HL-60 (cell line): ENCODE measurements at places on chromosomes 7 and 10.
A peak's percentile ranks its signal among the peaks of the same experiment; 100 is the strongest.

- no peak for DNase-seq
These were observed 300.3 kb downstream of the ADK start for GRCh38 chr10:74451127-74451829.

GRCh38 chr10:30155401-30155800 is 96.0 kb upstream of the JCAD start:
- no peak for DNase-seq

- peak; percentile 23 for DNase-seq
These were observed 1.1 kb upstream of the GPER1 start for GRCh38 chr7:1086588-1087464.

DNA sequence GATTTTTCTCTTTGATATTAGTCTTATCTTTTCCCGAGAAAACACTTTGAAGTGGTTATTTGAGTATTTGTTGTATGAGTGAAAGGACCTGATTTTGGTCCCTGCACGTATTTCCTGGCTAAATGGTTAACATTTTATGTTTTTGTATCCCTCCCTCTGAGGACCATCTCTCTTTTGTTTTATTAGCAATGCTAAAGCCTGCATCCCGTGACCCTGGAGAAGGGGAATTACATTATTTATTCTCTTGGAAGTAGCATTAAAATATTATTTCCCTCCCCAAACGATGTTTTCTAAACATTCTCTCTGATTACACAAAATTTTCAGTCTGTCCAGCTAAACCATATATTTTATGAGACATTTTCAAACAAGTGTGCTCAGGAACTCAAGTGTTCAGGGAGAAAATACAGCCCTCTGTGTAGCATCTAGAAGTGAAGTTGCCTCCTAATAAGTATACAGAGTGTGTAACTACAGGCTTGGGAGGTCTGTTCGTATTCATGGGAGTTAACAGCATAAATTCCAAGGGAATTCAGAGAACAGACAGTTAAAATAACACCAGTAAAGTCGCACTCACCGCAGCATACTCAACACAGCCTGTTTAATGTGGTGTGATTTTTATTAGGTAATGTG is 163.8 kb upstream of the NPVF start:
- DNase-seq = no peak

DNA sequence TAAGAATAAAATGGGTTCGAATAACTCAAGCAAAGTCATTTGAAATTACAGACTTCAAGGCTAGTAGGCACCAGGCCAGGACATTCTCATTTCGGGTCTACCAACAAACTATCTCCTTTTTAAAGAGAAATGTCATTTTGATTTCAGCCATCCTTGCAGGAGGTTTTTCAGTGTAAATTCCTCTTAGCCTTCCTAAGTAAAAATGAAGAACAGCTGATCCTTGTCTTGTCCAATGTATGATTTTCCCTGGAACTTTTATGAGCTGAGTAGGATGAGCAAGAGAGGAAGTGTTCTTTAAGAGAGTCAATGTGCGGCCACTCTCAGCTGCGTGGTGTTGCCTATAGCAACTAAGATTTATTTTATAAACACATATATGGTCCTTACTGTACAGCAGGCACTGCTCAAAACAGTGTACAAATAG is 110.1 kb downstream of the PLCE1 start:
- DNase-seq = no peak

GRCh38 chr7:154451480-154452457 is 399.6 kb downstream of the DPP6 start:
- DNase-seq = no peak

DNA sequence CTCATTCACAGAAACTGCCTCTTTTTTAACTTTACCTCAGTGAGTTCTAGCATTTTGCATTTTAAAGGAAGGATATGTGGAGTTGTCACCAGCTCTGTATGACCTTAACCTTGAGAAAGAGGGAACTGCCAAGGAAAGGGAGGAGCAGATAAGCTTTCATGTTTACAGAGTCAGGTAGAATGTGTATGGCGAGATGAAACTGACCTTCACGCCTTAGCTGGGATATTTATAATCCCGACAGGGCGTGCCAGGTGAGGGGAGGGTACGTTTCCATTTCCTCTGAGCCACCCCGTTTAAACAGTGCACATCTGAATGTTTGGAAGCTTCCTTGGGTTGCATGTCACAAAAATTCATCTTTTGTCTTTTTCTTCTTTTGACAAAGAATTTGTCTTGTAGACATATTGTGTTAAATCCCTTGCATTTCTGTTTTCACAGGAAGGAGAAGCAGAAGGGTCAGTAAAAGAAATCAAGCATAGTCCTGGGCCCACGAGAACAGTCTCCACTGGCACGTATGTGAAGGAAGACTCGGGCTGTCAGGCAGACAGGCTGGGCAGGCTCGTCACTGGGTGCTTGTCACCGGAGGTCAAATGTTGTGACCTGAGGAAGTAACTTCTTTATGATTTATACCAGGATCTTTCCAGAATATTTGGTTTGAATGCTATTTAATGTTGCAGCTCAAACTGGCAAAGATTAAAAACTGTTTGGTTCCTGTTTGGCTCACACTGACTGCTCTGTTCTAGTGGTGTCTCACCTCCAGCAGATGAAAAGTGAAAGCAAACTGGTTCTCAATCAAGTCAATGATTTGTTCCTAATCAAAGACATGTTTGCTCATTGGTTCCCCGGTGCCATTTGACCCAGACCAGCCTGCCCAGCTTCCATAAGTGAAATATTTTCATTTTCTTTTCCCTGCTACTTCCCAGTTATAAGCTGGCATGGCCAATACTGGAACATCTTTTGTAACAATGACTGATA is 16.2 kb downstream of the OPTN start:
- no peak for DNase-seq

GRCh38 chr10:71657604-71658466 is 61.7 kb downstream of the C10orf105 start:
- no peak for DNase-seq

GRCh38 chr7:36468370-36469101 is 78.9 kb downstream of the ANLN start:
- no peak for DNase-seq

- no peak for DNase-seq
These were observed 16.0 kb upstream of the KIF5B start for GRCh38 chr10:32072025-32072800.

DNA sequence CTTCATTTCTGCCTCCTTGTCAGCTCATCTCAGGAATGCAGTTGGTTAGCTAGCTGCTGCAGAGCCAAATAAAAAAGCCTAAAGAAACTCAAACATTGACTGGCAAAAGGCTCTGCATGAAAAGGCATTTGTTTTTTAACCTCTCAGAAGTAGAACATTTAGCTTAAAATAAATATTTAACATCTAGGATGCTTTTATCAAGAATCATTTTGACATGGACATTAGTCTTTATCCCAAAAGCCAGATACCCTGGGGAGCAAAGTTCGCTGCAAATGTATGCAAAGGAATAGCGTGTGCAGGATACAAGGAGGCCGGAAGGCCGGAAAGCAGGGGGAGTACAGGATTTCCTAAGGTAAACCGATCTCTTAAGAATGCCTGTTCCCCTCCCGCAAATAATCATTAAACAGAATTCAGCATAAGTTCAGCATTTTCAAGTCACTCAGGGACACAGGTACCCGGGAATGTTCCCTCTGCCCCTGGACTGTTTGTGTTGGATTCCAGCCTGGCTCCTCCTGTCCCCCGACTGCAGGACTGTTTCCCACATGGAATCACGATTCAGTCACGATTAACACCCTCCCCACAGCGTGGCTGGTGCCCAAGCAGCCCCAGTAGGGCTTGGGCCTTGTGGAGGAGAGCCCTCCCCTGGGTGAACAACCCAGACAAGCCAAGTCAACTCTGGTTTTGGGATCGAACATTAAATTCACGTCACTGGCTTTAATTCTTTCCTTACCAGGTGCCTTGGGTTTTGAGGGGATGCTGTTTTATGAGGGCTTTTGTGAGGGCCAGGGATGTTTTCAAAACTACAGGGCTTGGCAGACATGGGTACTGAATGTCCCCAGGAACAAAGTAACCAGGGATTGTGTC is 97.8 kb downstream of the HIPK2 start:
- DNase-seq = no peak

DNA sequence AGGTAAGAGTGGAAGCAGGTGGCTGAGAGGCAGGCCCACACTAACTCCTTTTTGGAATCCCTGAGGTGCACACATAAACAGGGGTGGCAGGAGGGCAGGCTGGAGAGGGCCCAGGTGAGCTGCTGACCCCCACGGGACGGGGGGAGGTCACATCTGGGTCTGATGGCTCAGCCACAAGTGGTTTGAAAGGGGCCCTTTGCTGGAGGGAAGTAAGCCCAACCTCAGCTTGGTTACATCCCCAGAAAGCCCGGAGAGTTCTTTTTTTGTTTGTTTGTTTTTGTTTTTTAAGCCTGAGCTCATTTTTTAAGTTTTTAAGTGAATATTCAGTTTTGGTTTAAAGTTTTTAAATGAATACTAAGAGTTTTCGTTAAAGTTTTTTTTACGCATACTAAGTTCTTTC is 72.8 kb upstream of the CUX1 start:
- peak; percentile 47 for DNase-seq

DNA sequence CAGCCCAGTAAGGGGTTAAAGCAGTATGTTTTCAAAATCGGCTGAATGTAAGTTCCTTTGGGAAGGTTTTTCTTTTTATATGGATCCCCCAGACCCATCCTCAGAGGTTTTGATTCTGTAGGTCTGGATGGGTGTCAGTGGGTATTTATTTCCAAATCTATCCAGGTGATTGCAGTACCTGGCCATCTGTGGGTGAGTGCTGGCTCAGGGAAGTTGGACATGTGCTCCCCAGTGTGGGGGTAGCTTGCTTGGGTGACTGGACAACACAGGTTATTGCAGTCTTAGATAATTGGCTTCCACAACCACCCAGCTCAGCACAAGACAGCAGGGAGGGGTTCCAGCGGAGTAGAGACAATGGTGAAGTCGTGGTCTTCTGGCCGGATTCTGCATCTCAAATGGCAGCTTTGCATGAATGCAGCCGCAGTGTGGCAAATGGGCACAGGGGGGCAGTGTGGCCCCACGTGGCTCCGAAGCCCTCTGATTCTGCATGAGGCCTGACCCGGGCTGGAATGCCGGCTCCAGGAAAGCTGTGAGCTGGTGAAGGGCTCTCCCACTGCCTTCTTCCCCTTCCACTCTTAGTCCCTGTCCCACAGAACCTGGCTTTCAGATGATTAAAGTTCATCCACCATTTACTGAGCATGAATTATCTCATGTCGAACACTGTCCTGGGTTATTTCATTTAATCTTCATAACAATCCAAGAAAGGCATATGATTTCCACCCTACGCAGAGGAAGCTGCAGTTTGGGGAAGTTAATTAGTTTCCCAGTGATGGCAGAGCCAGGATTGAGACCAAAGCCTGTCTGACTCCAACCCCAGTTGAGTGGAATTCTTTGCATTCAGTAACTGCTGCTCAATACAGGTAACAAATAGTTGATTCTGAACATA is 64.5 kb upstream of the SYPL1 start:
- peak; percentile 58 for DNase-seq

- no peak for DNase-seq
These were observed 1.9 kb downstream of the VPS41 start for GRCh38 chr7:38907066-38907465.

DNA sequence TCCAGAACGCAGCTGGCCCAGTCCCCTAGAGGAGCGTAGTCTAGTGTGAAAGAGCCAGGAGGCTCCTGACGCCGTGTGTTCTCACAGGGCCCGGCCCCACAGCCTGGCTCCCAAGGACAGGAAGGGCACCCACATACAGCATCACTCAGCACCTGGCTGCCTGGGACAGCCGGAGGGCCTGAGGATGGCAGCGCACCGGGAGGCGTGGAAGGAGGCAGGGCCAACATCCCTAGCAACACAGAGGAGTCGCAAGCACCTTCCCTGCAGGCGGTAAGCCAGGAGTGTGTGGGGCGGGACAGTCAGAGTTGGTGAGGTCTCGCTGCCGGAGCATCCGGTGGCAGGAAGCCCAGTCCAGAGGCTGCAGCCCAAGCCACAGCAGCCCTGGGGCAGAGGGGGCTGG is 125.8 kb downstream of the MAD1L1 start:
- no peak for DNase-seq

GRCh38 chr10:62384057-62384446 is 9.9 kb downstream of the ZNF365 start:
- no peak for DNase-seq

GRCh38 chr10:108877095-108877561 is 1046.2 kb downstream of the XPNPEP1 start:
- DNase-seq = no peak

DNA sequence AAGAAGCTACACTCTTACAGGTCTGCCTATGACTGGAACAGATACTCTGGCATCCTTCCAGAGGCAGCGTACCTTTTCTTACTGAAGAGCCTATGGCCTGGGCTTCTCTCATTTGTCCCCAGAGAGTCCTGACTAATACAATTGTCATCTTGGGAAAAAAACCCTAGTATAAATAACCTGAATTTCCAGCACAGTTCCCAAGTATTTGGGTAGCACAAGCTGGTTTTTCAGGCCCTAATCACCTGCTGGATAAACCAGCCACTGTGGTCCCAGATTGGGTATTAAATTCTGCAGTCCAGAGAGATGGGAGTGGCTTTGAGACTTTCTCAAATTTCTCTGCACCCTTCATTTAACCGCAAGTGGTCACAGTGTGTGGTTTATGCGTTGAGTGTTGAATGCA is 186.8 kb upstream of the NEBL start:
- no peak for DNase-seq

DNA sequence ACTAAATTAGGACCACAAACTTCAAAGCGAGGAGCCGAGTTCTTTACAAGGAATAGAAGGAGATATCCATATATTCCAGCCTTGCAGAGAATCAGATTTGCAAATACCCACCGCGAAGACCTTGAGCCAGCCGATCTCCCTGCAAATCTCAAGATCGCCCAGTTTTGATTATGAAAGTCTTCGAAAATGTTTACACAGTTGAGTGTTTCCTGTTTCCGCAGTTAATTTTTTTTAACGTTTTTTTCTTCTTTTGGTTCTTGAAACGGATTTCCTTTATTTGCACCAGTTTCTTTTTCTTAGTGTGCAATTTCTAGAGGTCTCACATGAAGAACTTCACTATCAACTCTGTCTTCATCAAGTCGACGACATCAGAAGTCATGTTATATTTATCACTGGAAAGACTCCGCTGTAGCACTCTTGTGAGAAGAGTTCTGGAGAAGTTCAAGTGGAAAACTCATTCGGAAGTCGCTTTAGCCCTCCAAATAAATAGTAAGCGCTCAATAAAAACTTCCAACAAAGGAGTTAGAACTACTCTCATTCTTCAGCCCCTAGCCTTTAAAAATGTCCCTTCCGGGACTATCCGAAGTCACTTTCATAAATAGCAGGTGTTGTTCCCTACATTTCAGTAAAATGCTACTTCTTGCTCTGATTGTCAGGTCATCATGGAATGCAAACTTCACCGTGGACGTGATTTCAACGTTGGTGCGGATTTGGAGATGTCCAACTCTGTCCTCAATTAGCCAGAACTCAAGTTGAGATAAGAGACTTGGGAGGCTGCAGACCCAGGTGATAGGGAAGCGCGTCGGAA is 11.9 kb upstream of the SPAG6 start:
- DNase-seq = no peak

DNA sequence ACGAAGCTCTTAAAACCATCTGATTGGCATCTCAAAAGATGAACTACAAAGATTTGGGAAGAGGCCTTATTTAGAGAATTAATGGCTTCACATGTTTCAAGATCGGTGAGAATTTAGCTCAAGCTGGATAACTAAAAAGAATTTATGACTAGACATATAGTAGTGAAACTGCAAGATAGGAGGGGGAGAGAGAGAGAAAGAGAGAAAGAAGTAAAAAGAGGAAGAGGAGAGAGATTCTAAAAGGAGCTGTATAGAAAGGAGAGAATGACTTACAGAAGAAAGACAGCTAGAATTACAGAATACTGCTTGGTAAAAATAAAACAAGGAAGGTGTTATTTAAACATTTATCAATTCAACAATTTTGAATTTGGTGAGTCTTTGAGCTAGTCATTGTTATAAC is 592.3 kb downstream of the SH2D4B start:
- no peak for DNase-seq

GRCh38 chr10:50431791-50432190 is 180.5 kb upstream of the ASAH2 start:
- DNase-seq = no peak

GRCh38 chr10:50346942-50347341 is 95.6 kb upstream of the ASAH2 start:
- no peak for DNase-seq
